Activated gamma-delta T cell treated with Interleukin-2 at 50 U/mL for 16 hours (primary cell): ENCODE measurements at places on chromosomes 7 and 10.

GRCh38 chr7:50197549-50197948, 104.5 kb upstream of the ZPBP start:
- peak; percentile 47 for DNase-seq

DNA sequence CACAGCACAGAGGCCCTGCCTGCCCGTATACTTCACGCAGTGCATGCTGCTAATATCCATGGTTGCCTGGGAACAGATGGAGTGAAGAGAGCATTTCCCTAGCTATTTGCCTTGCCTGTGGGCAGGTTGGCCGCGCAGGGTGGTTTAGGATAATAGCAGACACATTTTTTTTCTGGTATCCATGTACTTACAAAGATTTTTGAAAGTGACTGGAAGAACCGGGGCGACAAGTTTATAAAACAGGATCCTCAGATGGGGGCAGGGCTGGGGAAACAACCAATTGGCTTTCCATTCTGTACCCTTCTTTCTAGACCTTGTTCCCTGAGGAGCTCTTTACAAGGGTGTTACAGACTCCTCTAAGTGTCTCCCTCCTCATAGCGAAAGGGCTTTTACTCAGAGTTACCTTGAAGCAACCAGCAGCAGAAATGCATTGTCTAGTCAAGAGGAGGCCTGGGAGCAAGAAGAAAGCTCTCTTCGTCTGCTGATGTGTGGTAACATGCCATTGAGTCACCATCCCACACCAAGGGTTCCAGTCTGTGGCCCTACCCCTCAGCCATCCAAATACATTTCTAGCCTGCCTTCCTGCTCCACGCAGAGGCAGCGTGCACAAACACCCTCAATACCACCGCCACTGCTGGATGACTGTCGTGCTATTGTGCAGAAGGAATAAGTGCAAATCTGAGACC, 31.5 kb downstream of the MTURN start:
- DNase-seq, result no peak

- DNase-seq, result no peak
Observed at GRCh38 chr7:2387897-2388636, 15.3 kb upstream of the CHST12 start.

DNA sequence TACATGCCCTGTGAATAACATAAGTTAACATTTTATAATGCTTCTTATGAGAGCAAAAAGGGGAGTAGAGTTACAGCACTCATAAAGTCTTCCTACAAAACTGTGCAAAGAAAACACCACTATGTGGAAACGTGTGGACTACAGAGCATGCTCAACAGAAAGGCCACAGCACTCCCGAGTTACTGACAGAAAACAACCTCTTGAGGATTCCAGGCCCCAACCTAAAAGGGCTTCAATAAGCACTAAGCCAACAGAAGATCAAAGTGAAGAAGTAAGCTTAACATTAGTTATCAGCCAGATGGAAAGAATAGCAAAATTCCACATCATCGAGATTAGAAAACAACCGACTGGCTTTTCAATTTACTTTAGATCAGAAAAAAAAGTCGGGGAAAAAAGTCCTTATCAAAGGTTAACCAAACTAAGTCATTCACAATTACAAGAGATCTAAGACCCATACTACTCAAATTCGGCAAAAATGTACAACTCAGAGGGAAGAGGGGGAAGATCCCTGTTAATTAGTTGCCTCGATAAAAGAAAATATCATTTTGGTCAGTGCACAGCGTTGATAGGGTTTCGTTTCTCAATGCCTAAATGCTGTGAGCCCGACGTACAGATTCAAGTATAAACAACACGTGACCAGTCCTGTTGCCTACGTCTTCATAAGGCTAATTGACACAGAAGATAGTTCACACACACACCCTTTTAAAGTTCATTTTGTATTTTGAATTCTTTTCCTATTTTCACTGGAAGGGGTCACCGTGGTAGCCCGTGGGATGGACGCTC, 1.4 kb downstream of the KBTBD2 start:
- DNase-seq, result peak; percentile 35

GRCh38 chr7:84117304-84117703, 77.3 kb downstream of the SEMA3A start:
- DNase-seq, result no peak

DNA sequence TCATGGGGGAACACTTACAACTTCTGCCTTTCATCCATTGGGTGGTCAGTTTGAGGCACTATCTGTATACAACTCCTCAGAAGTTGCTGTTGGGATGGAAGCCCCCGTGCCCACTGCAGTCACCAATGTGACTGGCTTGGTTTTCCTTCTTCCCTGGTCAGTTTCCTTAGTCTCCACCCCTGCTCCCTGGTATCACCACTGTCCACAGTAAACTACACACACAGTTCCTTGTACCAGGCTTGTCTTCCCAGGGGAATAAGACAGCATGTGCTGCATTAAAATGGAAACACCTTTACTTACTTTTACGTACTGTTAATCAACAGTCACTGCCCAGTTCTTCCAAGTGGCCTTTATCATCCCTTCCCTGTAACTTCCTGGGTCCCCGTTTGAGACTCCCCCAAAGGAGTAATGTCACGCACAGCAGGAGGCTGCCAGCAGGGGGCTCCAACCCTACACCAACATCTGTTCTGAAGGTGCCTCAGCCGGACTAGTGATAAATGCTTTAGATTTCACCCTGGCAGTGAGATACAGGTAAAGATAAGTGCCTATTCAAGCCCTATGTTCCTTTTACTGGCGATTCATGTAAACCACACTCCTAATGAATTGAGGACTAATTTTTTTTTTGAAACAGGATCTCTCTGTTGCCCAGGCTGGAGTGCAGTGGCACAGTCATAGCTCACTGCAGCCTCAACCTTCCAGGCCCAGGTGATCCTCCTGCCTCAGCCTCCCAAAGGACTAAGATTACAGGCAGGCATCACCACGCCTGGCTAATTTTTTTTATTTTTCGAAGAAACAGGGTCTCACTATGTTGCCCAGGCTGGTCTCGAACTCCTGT, 45.3 kb upstream of the PIK3AP1 start:
- peak; percentile 82 for DNase-seq

DNA sequence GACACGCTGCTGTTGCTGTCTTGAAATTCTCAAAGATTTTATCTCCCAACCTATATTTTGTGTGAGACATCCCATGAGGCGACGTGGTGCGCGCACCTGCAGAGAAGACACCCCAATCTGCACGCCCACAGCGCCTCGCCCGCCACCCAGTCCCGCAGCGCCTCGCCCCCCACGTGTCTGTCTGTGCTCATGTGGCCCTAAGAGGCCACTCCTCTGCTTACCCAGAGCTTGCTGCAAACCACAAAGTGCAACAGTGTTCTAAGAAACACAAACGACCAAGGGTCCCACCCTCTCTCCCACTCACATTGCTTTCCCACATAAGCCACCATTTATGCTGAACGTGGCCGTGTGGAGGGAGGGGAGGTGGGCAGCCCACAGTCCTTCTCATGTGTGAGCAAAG, 287.2 kb downstream of the PTPRN2 start:
- no peak for DNase-seq

DNA sequence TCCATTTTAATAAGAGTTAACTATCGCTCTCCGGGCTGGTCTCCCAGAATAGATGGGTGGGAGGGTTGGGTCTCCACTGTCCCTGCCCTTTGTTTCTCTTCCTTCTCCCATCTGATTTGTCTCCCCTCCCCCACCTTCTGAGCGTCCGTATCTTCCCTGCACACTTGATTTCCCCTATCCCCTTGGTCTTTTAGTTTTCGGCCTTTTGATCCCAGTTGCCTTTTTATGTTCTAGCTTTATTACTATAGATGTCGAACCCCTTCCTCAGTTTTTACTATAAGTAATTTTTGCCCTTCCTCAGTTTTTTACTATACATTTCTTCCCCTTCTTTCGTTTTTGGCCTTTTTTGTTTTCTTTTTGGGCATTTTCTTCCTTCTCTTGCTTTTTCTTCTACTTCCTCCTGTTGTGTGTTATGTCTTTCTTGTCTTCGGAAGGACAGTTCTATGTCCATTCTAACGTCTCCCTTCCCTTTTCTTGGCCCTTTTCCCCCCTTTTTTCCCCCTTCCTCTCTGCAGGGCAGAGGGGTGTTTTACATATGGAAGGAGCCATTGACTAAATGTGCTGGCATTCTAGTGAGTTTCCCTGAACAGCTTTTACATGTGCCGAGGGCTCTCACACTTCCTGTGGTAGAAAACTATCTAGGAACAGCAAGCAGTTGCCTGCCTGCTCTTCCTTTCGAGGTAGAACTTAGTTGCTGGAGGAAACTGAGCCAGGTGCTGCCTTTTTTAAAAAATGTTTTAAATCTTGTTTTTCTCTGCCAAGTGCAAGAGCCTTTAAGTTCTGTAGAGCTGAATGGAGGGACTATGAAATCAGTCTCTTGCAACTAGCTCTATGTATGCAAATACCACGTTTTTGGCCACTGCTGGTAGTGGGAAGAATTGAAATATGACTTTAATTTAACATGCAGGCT, 2.8 kb downstream of the TET1 start:
- DNase-seq, result no peak

- DNase-seq, result peak; percentile 48
Observed at GRCh38 chr10:98045785-98046389, 15.5 kb upstream of the CRTAC1 start.

DNA sequence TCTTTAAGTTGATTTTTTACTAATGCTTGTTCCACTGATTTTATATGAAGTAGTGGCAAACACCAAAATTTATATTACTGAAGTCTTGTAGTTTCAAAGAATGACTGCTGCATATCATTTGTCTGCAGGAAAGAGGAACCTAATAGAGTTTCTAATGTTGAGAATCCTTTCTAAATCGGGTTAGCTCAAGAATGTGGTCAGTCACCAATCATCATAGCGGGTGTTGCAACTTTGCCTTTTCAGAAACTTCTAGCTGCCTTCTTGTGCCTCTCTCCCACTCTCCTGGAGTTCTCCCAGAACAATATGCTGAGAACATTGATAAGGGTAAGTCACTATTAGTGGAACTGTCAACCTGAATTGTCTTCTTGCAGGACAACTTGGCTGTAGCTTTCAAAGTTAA, 524.8 kb upstream of the SORCS1 start:
- no peak for DNase-seq

GRCh38 chr10:49359349-49360270, 36.3 kb downstream of the DRGX start:
- DNase-seq, result no peak

- DNase-seq, result no peak
Observed at GRCh38 chr7:158270106-158270775, 317.4 kb downstream of the PTPRN2 start.

- no peak for DNase-seq
Observed at GRCh38 chr7:17058568-17058967, 176.8 kb upstream of the AGR3 start.

- no peak for DNase-seq
Observed at GRCh38 chr10:102581981-102582580, 62.2 kb upstream of the TRIM8 start.

GRCh38 chr10:14131261-14131960, 199.3 kb downstream of the FRMD4A start:
- DNase-seq, result no peak
